ENCODE measurements at places on chromosomes 1 and 21.

- peak; percentile 64 for DNase-seq
These were observed at the start of gene MAD2L2 for GRCh38 chr1:11681071-11681771. Gene MAD2L2 (minus strand): TSS chr1:11681148. CDS start chr1:11680601, 547 bp downstream.

- DNase-seq: no peak
These were observed 34.9 kb downstream of the ETS2 start for GRCh38 chr21:38840456-38841300.

DNA sequence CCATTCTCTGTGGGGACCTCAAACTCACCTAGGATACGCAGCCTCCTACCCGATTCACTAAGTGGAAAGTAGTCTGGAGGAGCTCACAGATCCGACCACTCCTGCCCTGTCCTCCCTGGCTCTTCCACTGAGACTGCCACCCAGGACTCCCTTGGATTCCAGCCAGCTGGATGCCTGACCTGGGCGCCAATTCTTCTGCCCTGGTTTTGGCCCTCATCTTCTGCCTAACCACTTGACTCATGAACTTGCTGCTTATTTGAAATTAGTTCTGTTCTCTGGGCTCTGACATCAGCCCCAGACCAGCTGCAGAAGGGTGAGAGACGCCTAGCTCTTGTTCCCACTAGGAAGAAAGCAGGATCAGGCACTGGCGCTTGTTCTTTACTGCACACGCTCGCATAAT, 48.9 kb downstream of the SLC35D1 start:
- DNase-seq: no peak

- DNase-seq: no peak
These were observed 16.1 kb upstream of the CLDN8 start for GRCh38 chr21:30232011-30232410.

DNA sequence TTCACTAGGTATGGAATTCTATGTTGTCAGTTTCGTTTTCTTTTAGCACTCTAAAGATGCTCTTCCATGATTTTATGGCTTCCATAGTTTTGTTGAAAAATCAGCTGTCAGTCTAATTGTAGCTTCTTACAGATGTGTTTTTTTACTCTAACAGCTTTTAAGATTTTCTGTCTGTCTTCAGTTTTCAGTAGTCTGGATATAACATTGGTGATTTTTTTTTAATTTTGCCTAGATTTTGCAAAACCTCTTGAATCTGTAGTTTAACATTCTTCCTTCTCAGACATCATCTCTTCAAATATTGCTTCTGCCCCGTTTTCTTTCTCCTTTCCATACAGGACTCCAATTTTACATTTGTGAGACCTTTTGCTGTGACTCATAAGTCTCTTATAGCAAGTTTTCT, 17.9 kb upstream of the DYRK1A start:
- no peak for DNase-seq

DNA sequence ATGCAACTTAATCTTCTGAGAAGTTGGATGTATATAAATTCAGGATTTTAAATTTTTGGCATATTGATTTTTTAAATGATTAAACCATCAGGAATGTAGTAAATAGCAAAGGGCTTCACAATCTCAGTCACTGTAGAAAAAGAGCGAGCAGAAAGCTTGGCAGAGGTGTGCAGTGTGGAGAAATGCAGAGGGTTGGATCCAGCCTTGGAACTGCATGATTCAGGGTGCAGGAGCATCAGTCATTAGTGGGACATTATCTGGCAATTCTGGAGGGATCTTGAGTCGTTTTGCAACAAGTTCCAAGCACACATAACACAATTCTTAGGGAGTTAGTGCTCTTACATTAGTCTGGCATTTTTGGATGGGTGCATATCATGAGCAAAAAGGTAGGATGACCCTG, 267.9 kb downstream of the PLA2G4A start:
- DNase-seq: no peak

- no peak for DNase-seq
These were observed 69.4 kb downstream of the VAV3 start for GRCh38 chr1:107895403-107896191.

- DNase-seq: no peak
These were observed 68.9 kb upstream of the RAB3GAP2 start for GRCh38 chr1:220341126-220341525.

DNA sequence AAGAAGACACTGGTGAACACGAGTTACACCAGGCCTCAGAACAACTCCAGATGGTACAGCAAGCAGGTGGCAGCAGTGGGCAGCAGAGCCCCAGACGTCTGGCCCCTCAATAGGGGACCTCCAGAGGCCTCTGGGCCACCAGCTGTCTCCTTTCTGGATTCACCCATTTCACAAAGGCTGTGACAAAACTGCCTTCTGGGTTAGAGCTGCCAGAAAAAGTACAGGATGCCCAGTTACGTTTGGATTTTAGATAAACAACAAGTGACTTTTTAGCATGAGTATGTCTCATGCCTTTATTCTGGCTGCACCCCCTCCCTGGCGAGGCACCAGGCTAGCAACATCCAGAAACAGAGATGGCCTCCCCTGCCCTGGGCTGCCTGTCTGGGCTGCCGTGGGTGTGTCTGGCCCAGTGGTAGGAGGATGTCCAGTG, 30.1 kb downstream of the ITPKB start:
- no peak for DNase-seq

DNA sequence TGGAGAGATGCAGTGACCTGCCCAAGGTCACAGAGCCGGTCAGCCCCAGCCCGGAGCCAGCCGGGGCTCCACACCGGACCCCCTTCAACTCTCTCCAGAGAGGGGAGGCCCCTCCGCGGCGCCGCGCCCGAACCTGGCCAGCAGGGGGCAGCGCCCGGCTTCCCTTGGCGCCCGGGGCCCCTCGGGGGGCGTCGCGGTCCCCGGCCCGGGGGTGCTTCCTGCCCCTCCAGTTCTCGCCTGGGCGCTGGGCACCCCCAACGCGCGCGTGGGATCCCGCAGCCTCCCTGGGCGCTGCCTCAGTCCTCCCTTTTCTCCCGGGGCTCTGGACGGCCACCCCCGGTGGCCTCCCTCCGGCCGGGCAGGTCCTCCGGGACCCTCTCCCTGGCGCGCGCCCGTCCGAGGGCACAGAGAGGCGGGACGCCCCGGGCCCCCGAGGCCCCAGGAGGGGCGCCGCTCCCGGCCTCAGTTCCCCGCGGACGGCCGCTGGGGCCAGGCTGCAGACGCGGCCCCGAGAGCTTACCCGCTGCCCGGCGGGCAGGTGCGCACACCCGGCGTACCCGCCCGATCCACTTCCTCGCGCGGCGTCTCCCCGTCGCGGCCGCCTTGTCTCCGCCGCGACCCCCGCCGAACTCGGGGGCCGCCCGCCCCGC, 406 bp downstream of the HTR1D start:
- DNase-seq: no peak

- no peak for DNase-seq
These were observed 17.6 kb downstream of the RNF11 start for GRCh38 chr1:51253691-51254090.

GRCh38 chr1:201656311-201657032, 117.5 kb downstream of the NAV1 start:
- no peak for DNase-seq

GRCh38 chr1:172148707-172149106, 271.8 kb upstream of the C1orf105 start:
- no peak for DNase-seq

- no peak for DNase-seq
These were observed 54.3 kb upstream of the ERO1B start for GRCh38 chr1:236336084-236336483.

DNA sequence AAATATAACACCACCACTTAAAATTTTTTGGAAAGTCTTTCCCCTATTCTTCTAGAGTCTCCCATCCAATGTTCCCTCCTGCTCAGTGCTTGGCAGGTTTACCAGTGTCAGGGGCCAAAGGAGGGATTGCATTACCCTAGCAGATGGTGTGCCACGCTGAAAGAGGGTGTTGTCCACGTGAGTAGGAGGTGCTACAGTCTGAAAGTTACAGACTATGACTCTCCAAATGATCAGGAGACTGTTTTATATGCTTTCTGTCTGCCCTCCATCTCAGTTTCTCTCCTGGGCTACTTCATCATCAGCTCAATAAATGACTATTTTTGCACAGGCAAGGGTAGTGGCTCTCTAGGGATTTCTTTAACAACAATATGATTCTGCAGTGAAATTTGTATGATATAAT, 31.3 kb upstream of the ANGPTL7 start:
- DNase-seq: no peak

DNA sequence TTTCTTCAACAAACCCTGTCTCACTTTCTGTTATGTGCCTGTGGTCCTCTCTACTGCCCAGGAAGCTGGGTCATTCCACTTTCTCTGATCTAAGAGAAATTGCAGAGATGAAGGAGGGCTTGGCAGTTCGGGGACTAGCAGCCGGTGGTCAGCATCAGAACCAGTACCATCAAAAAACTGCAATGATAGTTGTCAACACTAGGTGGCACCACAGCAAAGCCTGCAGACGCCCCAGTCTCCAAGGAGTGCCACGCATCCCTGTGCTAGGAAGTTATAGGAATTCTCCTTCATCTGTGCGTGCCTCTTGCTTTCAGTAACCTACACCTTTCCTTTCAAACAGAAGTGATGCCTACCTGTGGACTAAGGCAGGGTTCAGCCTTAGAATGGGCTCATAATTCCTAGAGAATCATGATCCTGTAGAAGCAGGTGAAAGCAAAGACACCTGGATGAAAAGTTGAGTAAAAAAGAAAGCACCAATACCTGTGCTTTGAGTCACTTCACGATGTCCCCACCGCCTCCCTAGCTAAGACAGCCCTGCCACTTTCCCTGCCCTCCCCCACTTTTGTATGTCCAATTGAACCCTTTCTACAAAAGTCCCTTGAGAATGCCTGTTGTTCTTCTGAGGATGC, 129.2 kb downstream of the ADAMTS1 start:
- DNase-seq: peak; percentile 31

- no peak for DNase-seq
These were observed 2.5 kb upstream of the MEF2D start for GRCh38 chr1:156502894-156503697.

GRCh38 chr1:221567859-221568507, 173.9 kb downstream of the DUSP10 start:
- no peak for DNase-seq
